ENCODE measurements at places on chromosomes 12 and 14.
A peak's percentile ranks its signal among the peaks of the same experiment; 100 is the strongest.

GRCh38 chr12:4041187-4041885 is 168.1 kb upstream of the PARP11 start:
- DNase-seq = no peak

GRCh38 chr14:61977217-61977616 is 215.0 kb downstream of the SNAPC1 start:
- no peak for DNase-seq

- peak; percentile 35 for DNase-seq
Measured at GRCh38 chr14:106185837-106186233, 659.5 kb downstream of the TMEM121 start.

GRCh38 chr14:56562883-56563282 is 16.7 kb upstream of the TMEM260 start:
- DNase-seq = no peak

DNA sequence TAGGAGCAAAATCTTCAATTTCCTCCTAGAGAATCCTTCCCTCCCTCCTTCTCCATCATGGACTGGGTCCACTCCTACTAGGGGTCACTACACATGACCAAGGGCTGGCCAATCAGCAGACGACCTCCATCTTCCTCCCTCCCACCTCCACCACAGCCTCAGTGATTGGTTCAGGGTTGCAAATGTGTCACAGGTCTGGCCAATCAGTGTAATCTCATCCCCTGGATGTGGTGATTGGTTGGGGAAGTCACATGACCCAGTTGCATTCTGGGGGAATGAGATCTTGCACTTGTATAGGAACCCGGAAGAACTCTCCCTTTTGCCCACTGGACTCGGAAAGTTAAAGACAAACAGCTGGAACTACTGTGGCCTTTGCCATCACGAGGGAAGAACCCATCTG is 169.2 kb downstream of the PIWIL1 start:
- no peak for DNase-seq

DNA sequence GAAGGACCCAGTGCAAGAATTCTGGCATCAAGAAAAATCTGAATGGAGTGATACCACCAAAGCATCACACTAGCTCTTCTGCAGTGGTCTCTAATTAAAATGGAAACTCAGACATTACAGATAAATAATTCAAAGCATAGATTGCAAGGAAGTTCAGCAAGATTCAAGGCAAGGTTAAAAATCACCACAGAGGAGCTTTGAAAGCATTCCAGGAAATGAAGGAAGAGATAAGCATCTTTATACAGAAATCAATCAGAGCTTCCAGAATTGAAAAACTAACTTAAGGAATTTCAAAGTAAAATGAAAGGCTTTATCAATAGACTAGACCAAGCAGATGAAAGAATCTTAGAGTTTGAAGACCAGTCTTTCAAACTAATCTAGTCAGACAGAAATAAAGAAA is 20.4 kb upstream of the GLIPR1 start:
- DNase-seq = no peak

DNA sequence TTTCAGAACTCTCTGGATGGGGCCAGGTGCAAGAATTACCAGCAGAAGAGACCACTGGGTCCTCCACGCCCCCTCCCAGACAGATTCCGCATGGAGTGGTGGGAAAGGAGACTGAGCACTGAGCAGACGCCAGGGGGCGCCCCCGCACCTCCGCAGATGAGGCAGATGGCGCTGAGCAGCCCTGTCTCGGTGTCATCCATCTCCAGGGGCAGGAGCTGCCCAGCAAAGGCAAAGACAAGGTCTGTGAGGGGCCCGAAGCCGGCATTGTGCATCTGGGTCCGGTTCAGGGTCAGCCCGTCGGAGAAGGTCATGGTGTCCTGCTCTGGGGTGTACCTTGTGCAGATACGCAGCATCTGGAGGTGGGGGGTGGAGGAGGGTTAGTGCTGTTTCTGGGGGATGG is 6.3 kb upstream of the ITGB7 start:
- DNase-seq = peak; percentile 74

DNA sequence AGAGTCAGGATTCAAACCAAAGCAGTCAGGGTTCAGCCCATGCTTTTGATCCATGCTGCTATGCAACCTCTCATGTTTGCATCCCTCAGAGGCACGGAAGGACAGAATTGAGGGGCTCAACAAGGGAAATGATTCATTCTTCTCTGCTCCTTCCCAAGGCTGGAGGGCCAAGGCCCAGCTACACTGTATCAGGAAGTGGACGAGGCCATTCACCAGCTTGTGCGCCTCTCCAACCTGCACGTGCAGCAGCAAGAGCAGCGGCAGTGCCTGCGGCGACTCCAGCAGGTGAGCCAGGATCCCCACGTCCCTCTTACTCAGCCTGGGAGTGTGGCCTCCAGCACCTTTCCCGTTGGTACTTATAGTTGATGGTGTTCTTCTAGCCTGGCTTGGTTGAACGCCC is 8.6 kb downstream of the ARHGEF40 start:
- no peak for DNase-seq

DNA sequence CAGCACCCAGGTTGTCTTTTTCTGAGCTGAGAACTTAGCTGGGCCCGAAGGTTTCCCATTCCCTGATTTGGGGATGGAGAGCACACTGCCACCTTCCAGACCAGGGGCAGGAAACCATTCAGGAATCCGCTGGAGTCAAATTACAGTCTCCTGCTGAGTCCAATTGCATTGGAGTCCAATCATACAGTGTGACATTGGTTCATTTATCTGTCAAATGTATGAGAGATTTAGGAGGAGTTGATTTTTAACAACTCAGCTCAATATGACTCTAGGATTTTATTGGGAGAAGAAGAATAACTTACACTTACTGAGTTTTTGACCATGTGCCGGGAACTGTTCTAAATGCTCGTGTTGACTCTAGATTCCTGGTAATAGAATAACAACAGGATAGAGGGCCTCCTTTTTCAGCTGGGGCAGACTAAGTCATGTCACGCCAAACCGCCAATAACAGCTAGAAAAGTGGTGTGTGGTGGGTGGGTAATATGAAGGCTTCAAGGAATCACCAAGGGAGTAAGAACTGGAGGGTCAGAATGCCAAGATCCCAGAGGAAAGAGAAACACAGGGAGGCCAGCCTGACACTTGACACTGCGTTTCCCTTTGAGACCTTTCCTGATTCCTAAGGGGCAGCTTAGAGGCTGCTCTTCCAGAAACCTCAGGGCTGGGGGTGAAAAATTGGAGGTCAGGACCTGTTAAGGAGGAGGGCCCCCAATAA is 11.5 kb downstream of the SYNDIG1L start:
- DNase-seq = no peak

- DNase-seq = no peak
Measured at GRCh38 chr12:68158432-68158831, 1.1 kb downstream of the IFNG start.

DNA sequence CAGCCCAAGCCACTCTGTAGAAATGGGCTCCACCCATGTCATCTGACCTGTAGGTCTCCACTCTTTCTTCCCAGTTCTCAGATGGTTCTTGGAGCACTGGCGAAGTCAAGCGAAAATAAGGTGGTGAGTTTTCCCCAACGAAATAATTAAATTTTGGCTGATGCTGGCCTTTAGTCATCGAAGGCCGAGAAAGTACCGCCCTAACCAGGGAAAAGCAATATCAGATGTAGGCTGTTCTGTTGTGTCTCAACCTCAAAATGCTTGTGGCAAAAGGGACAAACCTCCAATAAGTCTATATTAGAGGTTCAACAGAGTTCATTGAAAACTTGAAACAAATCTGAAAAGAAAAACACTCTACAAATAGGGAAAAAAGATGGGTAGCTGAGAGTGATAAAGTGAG is 48.6 kb upstream of the BCAT1 start:
- no peak for DNase-seq

DNA sequence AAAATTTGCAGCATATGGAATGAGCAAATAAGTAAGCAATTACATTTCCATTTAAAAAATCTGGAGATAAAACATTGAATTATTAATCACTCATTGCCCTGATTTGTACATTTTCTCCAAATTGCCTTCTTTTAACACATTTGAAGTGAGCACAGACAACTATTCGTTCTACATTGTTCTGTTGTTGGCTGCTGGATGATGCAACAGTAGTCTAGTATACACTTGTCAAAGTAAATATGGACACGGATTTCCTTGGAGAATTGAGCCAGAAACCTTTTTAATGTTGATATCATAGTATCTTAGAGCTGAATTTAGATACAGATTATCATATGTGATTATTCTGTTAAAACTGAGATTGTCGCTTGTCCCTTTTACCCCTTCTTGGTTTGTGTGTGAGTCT is 188.2 kb downstream of the FUT8 start:
- no peak for DNase-seq

- DNase-seq = no peak
Measured at GRCh38 chr12:82832096-82832495, 145.4 kb downstream of the TMTC2 start.

- no peak for DNase-seq
Measured at GRCh38 chr14:55609681-55610080, 29.7 kb downstream of the KTN1 start.

GRCh38 chr12:42589465-42590329 is at the start of gene PRICKLE1:
PRICKLE1 (minus strand) TSS chr12:42589746; CDS start chr12:42472516, 117,230 bp downstream.
- no peak for DNase-seq

DNA sequence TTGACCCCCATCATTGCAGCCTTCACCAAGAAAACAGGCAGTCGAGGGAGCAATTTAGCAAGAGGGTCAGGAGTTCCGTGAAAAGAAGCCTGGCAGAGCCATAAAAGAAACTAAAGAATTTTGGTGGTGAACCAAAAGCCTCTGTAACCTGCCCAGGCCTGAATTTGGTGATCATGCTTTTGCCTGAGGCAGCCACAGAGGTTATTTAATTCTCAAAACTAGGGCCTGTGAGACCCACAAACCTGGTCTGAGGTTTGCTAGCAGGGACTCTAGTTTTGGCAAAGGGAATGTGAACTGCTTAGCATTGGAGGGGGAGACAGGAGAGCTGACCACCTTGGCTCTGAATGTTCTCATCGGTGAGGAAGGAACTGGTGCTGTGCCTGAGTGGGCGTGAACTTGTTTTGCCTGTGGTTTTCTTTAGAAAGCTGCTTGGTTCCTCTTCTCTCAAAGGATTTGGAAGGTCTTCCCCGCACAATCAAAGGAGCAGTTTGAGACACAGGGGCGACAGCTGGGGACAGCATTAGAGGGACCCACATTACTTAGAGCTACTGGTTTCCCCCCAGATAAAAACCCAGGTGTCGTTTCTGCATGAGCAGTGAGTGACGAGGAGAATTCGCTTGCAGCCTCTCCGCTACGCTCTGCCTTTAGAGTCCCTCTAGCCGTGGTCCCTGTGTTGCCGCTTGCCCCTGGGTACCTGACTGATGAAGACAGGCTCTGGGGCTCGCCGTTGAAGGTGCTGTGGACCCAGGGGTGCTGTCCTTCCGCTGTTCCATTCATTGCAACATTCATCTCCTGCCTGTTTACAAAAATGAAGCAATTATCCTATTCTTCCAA is 12.6 kb upstream of the WNT5B start:
- no peak for DNase-seq

DNA sequence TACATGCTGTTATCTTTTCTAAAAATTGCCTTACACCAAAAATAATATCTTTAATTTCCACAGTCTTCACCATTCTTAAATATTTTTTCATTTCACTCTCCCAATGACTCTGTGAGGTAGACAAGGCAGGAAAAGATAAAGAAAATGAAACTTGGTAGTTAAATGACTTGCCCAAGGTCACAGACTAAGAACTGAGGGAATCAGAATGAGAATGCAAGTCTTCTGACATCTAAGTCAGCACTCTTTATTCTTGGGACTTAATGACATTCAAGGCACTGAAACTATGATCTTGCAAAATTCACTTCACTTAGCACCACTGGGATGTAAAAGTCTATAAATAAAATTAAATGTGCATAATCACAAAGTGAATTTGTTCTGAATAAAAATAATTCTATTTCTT is 104.5 kb downstream of the SLC2A13 start:
- no peak for DNase-seq

- no peak for DNase-seq
Measured at GRCh38 chr12:47364261-47364660, 284.5 kb upstream of the AMIGO2 start.

- DNase-seq = no peak
Measured at GRCh38 chr12:27863839-27864238, 83.8 kb upstream of the MANSC4 start.

GRCh38 chr12:41697161-41697560 is 447.5 kb downstream of the GXYLT1 start:
- DNase-seq = no peak

DNA sequence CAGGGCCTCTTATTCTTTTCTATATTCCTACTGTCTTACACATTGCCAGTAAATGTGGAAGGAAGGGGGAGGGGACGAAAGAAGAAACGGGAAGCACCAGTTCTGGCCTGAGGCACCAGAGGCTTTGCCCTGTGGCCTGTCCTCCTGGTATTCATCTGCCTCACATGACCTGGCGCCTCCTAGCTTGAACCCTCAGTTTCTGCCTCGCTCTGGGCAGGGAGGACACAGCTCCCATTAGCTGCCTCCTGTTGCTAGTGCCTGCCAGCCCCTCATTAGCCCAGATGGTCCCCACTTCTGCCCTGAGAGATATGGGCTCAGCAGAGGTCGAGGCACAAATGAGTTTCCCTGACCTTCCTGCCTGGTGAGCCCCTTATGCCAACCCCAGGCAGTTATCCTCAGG is 3.0 kb upstream of the PLEKHG6 start:
- no peak for DNase-seq

DNA sequence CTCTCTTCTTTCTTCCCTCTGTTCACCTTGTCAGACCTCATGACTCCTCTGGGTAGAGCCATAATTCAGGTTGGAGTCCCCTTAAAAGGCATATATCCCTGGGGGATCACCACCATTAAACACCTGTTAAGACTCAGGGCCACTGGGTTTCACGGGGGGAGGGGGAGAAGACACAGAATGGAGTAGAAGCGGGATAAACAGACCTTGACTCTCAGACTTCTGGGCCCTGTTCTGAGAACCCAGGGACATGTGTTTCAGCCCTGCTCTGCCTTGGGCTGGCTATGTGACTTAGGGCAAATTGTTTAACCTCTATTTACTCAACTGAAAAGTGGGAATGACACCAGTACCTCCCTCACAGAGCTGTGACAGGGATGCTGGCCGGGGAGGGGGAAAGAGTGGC is 4.6 kb downstream of the CDH24 start:
- no peak for DNase-seq

GRCh38 chr12:14362352-14362751 is 3.1 kb upstream of the ATF7IP start:
- no peak for DNase-seq

DNA sequence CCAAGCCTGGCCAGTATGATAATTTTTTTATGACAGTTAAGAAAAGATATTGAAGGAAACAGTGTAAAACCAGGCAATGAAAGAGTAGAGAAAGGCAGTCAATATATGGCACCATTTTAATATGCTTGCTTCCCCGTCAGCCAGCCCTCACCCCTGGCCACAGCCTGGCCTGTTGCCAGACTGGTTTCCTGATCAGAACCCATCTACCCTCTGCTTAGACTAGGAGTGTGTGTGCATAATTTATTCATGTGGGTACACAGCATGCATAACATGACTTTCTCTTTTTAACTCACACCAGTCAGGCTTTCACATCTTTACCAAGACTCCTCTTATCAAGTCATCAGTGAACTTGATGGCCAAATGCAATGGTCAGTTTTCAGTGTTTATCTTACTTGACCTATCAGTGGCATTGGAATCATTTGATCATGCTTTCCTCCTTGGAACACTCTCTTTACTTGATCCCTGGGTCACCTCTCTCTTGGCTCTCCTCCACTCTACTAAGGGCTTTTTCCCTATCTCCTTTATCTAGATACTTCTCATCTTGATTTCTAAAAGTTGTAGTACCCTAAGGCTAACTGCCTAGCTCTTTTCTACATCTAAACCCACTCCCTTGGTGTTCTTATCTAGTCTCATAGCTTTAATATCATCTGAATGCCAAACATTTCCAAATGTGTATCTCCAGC is 10.0 kb upstream of the GPR19 start:
- DNase-seq = peak; percentile 35

- DNase-seq = peak; percentile 56
Measured at GRCh38 chr14:106436310-106436905, 910.0 kb downstream of the TMEM121 start.
